Activated B cell treated with CpG ODN at 0.5 μM for 24 hours (primary cell): ENCODE measurements at places on chromosomes 1 and 21.

DNA sequence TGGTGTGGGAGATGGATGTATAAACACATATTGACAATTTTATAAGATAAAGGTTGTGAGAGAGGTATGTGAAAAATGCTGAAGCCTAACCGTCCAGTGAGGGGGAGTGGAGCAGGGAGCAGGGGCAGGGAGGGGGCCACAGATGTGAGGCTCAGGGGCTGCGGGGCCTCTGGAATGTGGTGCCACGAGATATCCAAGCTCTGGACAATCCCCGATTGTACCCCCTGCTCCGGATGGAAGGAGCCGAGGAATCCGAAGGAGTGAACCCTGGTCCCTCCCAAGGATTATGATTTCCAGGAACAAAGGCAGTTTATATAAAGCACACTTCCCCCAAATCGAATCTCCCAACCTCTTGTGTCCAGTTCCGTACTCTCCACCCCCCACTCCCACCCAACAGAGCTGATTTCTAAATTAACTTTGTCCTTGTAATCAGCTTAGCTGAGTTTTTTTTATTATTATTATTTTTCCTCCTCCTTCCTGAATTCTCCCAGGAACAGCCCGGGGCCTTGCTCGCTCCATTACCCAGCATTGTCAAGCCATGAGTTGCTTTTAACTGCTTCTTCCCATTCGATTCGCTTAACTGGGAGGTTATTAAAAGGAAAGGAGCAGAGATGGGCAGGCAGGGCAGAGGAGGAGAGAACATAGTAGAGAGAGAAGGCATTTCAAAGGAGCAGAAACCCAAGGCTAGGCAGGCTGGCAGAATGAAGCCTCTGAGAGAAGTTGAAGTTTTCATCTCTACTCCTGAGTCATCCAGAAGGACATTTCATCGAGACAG lies 9.4 kb downstream of the KIRREL1 start:
- no peak for DNase-seq

GRCh38 chr1:209882942-209883340 lies 55.1 kb upstream of the SYT14 start:
- no peak for DNase-seq

DNA sequence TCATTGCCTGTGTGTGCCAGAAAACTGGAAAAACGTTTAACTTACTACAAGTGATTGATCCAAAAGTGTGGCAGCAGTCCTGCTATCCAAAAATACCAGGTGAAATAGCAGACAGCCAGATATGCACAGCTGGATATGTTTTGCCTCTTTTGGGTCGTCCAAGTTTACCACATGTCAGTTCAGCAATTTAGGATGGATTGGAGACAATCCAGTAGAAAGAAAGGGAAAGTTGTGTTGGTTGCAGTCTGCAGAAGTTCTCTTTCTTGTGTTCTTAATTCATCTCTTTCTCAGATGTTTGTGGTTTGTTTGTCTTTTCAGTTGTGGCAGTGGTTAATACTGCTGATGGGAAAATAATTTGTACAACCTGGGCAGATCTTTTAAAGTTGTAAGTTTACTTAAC lies 645.0 kb downstream of the PTPRC start:
- DNase-seq, result no peak

GRCh38 chr1:180262628-180263488 lies 32.8 kb downstream of the LHX4 start:
- DNase-seq, result no peak

DNA sequence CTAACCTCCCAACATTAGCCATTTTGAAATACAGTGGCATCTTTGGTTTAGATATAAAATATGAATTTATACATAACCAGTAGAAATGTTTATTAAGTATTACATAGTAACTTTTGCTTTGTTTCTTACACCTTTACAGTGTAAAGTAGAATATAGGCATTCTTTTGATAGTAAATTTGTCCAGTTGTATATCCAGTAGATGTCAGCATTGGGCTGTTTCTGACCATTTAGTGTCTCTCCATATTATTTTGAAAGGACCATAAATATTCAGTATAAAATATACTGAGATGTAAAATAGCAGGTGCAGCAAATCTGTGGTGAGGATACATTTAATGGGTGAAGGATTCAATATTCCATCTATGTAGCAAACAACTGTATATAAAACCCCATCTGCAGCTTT lies 115.8 kb upstream of the ZRANB2 start:
- DNase-seq, result no peak

DNA sequence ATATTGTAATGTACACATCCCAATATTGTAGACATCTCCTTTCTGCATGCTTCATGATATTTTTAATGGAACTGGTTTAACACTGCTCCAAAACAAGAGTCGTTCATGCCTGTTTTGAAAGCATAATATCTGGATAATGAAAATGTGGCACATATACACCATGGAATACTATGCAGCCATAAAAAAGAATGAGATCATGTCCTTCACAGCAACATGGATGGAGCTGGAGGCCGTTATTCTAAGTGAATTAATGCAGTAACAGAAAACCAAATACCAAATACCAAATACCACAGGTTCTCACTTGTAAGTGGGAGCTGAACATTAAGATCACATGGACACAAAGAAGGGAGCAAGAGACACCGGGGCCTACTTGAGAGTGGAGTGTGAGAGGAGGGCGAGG lies 92.2 kb upstream of the C1orf105 start:
- DNase-seq, result no peak

- no peak for DNase-seq
Measured at GRCh38 chr21:18340387-18340942, 63.1 kb downstream of the TMPRSS15 start.

DNA sequence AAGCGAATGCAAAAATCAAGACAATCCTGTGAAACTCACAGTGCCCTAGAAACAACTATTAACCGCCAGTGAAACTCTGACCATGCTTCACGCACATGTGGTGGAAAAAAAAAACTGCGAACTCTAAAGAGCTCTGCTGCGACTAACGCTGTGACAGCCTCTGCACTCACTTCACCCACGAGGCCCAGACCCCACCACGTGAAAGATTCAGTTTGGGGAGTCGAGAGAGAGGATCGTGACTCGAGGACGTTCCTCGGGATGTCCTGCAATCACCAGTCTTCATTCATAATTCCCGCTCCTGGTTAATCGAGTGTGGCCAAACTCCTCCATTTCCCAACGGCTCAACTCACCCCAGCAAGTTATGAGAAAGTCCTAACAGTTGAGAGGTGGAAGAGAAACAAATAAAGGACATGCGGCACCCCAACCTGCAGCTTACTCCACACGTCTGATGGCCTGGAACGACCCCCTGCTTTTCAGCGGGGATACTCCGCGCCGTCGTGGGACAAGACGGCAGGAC lies 1.1 kb downstream of the SERBP1 start:
- DNase-seq, result peak; percentile 29

- no peak for DNase-seq
Measured at GRCh38 chr1:190474650-190475211, 2.9 kb downstream of the BRINP3 start.

- DNase-seq, result no peak
Measured at GRCh38 chr1:184854496-184855140, 100.0 kb upstream of the EDEM3 start.

GRCh38 chr1:31576743-31577455 lies 584 bp downstream of the TINAGL1 start:
- no peak for DNase-seq

DNA sequence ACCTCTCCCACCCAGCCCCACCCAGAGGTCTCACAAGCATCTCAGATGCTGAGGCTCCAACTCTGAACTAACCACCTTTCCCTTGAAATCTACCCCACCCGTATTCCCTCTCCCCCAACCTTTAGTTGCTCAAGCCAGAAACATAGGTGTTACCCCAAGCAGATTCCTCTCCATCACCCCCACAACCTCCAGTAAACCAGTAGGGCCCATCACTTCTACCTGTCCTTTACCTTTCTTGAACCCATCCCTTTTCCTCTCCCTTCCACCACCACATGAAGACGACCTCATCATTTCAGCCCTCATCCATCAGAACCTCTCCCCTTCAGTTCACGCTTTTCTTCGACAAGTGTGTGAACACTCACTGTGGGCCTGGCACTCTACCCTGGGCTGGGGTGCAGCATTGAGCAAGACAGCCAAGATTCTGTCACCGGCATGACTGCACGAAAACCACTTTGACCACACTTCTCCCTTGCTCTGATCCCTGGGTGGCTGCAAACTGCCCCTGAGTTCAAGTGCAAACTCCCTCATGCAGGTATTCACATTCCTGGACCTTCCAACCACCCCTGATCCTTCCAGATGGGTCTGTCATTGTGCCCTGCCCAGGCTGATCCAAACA lies 65.5 kb upstream of the LAPTM5 start:
- DNase-seq, result no peak

GRCh38 chr1:156684227-156684782 lies 7.1 kb upstream of the NES start:
- no peak for DNase-seq

DNA sequence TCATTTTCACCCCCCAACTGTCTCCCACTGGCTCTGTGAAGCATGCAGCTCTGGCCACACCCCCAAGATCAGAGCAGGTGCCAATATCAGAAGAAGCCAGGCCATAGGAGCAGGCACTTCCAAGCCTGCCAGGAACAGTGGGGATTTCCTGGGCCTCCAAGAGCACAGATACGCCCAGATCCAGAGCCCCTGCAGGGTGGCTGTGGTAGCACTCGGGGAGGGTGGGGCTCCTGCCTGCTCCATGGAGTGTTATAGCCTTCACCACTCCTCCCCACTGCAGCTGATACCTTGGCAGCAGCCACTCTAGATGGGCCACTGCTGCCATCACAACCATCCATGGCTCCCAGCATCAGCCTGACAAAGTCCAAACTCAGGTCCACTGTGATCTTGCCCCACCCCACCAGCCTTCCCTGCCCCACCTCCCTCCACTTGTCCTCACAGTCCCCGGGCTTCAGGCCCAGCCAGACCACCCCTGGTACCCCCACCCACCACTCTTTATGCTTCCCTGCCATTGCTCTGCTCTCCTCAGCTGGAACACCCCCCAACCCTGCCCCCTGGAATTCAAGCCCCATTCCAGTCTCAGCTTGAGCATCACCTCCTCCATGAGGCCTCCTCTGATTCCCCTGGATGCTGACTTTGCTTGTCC lies 448.3 kb downstream of the MATN1 start:
- no peak for DNase-seq

DNA sequence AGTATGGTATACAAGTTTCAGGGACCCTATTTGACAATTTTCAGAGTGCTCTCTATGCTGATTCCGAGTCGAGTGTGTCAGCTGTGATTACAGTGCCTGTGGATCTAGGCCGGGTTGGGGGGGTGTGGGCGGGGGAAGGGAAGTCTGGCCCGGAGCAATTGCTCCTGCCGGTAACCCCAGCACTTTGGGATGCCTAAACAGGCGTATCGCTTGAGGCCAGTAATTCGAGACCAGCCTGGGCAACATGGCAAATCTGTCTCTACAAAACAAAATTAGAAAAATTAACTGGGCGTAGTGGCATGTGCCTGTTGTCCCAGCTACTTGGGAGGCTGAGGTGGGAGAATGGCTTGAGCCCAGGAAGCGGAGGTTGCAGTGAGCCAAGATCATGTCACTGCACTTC lies 1.6 kb upstream of the IL10RB start:
- DNase-seq, result no peak

- DNase-seq, result no peak
Measured at GRCh38 chr1:53625049-53625448, 113.9 kb downstream of the GLIS1 start.

DNA sequence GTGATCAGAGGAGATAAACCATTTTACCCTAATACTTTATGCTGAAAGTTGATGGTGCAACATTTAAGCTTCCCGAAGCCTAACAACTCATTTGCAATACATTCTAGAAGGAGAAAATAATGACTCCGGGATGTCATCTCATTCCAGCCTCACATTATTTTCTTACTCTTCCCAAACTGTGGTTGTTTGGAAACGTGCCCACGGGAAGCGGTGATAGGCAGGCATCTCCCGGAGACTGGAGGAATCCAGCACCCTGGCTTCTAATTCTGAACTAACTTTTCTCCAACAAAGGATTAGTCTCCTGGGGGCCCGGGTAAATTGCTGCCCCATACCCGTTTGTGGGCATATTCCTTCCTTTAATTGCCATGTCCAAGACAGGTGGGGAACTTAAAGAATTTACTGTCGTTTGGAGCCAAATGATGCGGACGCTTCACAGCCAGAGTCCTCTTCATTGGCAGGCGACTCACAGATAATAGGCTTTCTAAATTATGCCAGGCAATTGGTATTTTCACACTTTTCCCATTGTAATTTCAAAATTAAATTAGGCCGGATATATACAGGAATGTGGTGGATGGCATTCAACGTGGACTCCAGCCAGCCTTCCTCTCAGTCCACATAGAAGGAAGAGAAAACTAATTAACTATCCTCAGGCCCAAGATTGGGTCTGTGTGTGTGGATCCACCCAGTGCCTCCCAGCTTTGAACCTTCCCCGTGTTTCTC lies 278.1 kb downstream of the AJAP1 start:
- no peak for DNase-seq

DNA sequence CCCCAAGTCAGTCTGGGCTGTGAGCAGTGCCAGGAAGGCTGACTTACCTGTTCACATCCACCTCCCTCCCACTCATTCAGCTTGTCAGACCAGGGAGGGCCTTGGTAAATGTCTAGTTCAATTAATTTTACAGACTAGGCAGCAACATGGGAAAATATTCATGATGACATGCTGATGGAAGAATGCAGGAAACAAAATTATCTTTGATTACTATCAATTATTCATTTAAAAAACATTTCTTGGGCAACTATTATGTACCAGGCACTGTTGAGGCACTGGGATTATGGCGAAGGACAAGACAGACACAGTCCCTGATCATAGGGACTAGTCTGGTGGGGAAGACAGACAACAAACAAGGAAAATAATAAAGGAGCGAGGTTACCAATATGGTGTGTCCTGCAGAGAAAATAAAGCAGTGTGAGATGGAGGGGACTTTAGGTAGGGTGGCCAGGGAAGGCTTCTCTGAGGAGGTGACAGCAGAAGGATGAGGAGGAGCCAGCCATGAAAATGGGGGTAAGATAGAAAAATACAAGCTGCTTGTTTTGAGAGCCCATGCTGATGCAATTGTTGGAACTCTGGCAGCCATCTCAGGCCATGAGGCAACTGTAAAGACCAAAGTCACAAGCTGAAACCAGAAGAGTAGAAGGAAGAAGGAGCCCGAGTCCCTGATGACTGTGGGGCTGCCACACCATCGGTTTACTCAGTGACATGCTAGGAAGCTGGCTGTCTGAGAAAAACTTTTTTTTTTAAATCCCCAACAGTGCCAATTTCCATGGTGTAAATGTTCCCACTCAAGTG lies 14.0 kb downstream of the TRIM62 start:
- DNase-seq, result no peak
